PC-9 (cell line): ENCODE measurements at places on chromosomes 16 and 17. TPM values are rescaled to one million over a fixed set of nuclear protein-coding genes. Genes with fewer than 3 reads are reported as not detected.

The SPAG7 gene
- total RNA-seq, result 40.3 and 40.4 TPM in 2 replicates

The AMDHD2 gene
- 47.9 and 61.5 TPM in 2 replicates for total RNA-seq

The MT4 gene
- total RNA-seq, result not detected in 2 replicates

The MYL11 gene
- 1.4 and 2.6 TPM in 2 replicates for total RNA-seq

The CDRT15L2 gene
- not detected in 2 replicates for total RNA-seq

The ELOB gene
- total RNA-seq, result 259 and 401 TPM in 2 replicates

The TPSD1 gene
- total RNA-seq, result not detected in 2 replicates

The HP gene
- not detected in 2 replicates for total RNA-seq

The CCL11 gene
- not detected in 2 replicates for total RNA-seq

The ZP2 gene
- total RNA-seq, result not detected in 2 replicates

The GUCY2D gene
- 0.79 TPM in 1 of 2 replicates, not detected in the other for total RNA-seq

The DLX4 gene
- total RNA-seq, result 6.2 and 8.8 TPM in 2 replicates

The GINS2 gene
- 18.4 and 20.2 TPM in 2 replicates for total RNA-seq

The CLEC3A gene
- not detected in 2 replicates for total RNA-seq

The TBC1D3G gene
- total RNA-seq, result not detected in 2 replicates

The PYCARD gene
- total RNA-seq, result 72.9 and 107 TPM in 2 replicates

The ACE gene
- 0.76 and 1.4 TPM in 2 replicates for total RNA-seq

The KCNH6 gene
- not detected in 2 replicates for total RNA-seq

DNA sequence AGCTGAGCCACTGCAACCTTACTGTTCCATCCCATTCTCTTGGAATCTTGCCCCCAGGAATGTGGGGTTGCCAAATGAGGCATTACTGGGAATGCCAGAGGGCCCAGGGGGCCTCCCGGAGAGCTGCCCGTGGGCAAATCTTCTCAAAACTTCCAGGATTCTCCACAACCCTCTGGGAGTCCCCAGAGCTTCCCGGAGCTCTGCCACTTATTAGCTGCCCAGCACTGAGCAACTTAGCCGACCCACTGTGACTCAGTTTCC lies 306.0 kb downstream of the FOXL1 start:
- DNase-seq, result no peak

- no peak for DNase-seq
Observed at GRCh38 chr16:4805231-4805630, 2.8 kb upstream of the ROGDI start.

- DNase-seq, result no peak
Observed at GRCh38 chr16:1734123-1734522, 28.1 kb downstream of the MAPK8IP3 start.

GRCh38 chr17:39143552-39144093 lies 7.8 kb downstream of the PLXDC1 start:
- no peak for DNase-seq

GRCh38 chr16:50501251-50501650 lies 46.9 kb upstream of the NKD1 start:
- DNase-seq, result no peak

DNA sequence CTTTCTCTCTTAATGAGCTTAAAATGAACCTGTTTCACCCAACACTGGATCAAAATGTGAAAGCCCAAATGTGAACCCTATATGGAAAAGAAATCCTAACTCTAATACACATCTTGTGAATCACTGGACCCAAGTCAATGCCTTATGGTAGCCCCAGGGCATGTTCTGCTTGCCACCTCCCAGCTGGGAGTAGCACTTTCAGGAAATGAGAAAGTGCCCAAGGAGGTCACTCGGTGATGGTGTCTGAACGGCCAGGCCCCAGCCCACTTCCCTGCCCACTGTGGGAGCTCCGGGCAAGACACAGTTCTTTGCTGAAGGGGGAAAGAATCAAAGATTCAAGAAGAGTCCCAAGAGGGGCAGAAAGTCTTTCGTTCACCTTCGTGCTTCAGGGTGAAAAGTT lies 46.1 kb downstream of the GTF3C1 start:
- DNase-seq, result no peak

- DNase-seq, result no peak
Observed at GRCh38 chr16:51877686-51878085, 669.3 kb downstream of the TOX3 start.

- no peak for DNase-seq
Observed at GRCh38 chr16:12294471-12294870, 317.9 kb downstream of the SNX29 start.

DNA sequence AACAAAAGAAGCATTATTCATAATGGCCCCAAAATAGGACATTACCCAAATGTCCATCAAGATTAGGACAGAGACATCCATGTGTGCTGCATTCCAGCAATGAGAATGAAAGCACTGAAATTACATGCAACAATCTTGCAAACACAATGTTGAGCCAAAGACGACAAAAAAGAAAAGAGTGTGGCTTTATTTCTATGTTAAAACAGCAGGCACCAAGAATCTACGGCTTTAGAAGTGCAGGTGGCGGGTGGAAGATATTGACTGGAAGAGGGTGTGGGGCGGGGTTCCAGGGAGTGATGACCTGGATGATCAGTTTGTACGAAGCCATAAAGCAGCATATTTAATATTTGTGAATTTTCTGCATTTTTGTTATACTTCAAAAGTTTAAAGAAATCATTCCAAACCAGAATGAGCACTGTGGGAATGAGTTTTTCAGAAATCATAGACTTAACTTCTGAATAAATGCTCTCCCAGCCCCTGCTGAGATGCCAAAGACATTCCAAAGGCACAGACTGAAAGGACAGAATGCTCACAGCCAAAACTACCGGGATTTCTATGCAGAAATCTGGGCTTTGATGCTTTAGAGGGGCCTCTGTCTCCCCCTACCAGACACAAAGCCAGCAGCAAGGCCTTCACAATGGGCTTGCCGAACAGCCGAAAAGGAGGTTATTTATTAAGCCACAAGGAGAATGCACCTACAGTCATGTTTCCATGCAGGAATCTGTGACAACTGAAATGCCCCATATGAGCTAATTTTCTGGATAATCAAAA lies 361.6 kb downstream of the GRIN2A start:
- DNase-seq, result no peak

DNA sequence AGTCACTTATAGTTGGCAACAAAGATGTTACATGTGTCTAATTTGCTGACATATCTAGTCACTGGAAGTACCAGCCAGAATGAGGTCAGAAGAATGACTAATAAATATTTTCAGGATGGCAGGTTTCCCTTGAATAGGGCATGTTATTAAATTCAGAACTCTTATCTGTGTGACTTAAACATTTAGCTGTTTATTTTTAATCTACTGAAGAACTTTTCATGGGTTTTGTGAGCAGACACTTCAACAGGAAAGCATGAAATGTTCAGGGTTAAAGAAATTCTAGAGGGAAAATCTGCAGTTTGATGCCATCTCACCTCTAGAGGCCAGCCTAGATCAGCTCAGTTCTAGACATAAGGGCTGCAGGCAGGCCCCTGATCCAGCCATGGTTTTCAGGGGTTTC lies 13.2 kb downstream of the JPT2 start:
- DNase-seq, result peak; percentile 46

- DNase-seq, result no peak
Observed at GRCh38 chr17:80795090-80795580, 196.5 kb upstream of the CHMP6 start.

- DNase-seq, result no peak
Observed at GRCh38 chr17:65774787-65775186, 213.3 kb upstream of the AXIN2 start.

- no peak for DNase-seq
Observed at GRCh38 chr16:85335584-85336491, 223.6 kb upstream of the CIBAR2 start.

GRCh38 chr17:520447-521182 lies 168.0 kb upstream of the RPH3AL start:
- no peak for DNase-seq

GRCh38 chr17:68446626-68447041 lies 10.7 kb downstream of the WIPI1 start:
- no peak for DNase-seq

DNA sequence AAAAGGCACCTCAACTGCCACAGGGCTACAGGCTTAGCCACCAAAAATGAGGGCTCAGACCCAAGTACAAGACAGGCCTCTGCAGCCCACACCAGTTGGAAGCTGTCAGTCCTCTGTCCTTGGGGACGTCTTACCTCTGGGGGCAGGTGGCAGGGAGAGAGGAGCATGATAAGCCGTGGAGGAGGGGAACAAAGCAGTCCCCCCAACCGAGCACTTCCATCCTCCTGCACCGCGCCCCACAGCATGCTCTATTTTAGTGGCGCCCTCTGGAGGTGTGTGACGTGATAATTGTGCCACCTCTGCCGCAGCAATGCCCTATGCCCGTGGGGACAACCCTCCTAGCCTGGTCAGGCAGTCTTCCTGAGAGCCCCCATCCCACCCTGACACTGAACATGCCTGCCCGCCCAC lies 13.6 kb downstream of the G6PC3 start:
- no peak for DNase-seq

GRCh38 chr17:57350266-57350665 lies 93.9 kb downstream of the MSI2 start:
- DNase-seq, result no peak

DNA sequence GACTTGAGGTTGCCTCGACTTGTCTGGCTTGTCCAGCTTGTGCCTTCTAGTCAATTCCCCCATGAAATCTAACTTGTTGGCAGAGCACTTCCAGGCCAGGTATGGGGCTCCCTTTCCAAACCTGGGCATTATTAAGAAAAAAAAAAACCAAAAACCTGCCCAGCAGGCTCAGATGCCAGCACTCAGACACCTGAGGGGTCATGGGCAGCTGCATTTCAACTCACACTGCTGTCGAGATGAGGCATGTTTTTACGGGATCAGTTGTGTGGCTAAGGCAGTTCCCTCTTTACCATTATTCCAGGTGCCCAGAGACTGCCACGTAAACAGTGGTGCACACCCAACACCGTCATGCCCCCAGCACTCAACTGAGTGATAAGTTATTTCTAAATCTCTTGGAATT lies 17.8 kb downstream of the TMEM11 start:
- DNase-seq, result no peak

DNA sequence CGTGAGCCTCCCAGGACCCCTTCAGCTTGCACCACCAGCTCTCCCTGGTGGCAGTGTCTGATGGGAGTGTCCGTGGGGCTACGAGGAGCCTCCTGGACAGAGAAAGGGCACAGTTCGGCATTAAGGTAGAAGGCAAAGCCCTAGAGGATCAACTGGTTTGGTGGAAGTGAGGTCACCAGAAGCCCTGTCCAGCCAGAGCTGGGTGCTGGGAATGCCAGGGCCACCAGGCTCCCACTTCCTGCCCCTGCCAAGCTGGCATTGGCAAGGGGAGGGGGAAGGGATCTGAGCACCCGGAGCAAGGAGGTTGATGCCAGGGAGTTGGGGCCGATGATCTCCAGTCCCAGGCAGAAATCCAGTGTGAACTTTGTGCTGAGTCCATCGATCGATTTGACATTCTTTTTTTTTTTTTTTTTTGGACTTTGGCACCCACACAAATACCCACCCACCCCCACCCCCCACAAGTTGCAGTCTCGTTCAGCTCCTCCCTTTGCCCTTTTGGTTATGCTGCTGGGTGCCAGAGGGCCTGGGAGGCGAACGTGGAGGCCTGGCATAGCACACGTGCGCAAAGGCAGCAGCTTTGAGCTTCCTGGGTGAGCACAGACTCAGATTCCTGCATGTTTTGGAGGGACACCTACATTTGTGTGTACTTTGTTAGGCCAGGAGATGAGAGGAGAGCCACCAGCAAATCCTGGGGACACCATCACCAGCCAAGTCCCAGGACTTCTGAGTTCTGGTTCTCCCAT lies 2.1 kb downstream of the NHERF1 start:
- DNase-seq, result peak; percentile 70

GRCh38 chr17:78641666-78642065 lies 64.5 kb upstream of the DNAH17 start:
- DNase-seq, result no peak

- peak; percentile 76 for DNase-seq
Observed at GRCh38 chr17:9647014-9647413, 1.7 kb downstream of the USP43 start.

GRCh38 chr17:65511316-65511715 lies 50.1 kb downstream of the AXIN2 start:
- no peak for DNase-seq

GRCh38 chr17:3510090-3510489 lies 34.3 kb downstream of the ASPA start:
- no peak for DNase-seq

- DNase-seq, result no peak
Observed at GRCh38 chr17:13441873-13442272, 159.9 kb downstream of the HS3ST3A1 start.

DNA sequence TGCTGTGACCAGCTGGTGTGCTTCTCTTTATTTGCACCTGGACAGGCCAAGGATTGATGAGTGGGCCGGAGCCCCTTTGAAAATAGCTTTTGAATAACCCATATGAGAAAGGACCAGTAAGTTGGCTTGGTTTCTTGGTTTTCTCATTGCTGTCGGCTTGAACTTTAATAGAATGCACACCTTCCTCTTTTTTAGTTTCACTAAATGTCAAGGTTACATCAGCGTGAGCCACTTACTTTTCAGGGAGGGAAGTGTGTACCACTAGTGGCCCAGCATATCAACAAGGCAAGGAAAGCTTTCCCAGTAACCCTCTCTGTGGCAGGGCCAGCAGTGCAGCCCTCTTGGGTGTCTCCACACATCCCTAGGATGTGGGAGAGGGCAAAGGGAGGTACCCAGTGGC lies 433.3 kb downstream of the CA10 start:
- no peak for DNase-seq

GRCh38 chr16:78909226-78909625 lies 691.3 kb downstream of the MAF start:
- no peak for DNase-seq

- peak; percentile 46 for DNase-seq
Observed at GRCh38 chr17:40309031-40309948, at the start of gene RARA. RARA (plus strand) TSS chr17:40309180; CDS start chr17:40331219, 22,039 bp downstream.

GRCh38 chr16:79587897-79588296 lies 12.6 kb downstream of the MAF start:
- no peak for DNase-seq

GRCh38 chr17:44769647-44770084 lies 10.9 kb downstream of the ADAM11 start:
- no peak for DNase-seq

DNA sequence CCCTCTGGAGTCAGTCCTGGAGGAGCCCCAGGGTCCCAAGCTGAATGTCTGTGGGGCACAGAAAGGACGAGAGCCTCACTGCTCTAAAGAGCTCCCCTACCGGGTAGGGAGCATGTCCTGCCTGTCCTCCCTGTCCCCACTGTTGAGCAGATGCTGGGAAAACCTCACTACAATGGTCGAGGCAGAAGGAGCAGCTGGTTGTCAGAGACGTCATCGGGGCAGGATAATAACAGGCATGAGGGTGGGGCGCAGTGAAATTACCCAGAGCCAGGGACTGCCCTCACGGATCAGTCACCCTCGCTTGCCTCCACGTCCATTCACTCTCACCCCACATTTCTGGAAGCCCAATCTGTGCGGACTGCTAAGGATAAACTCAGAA lies 538 bp downstream of the TM4SF5 start:
- no peak for DNase-seq

DNA sequence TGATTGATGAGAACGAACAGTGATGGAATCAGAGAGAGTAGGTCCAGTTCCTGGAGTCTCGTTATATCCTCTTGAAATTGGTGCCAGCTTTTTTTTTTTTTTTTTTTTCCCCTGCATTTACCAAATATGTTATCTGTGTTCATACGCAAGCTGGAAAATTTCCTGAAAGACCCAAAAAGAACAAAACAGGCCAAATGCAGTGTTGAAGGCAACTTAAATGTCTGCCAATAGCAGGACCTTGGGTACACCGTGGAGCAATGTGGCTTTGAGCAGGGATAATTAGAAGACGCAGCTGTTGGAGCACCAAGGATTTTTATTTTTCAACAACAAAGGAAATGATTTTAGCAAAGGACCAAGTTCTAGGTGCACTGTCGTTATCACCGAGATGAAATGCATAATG lies 105.0 kb downstream of the ABCC6 start:
- DNase-seq, result no peak
